ENCODE measurements at places on chromosomes 4 and X.
A peak's percentile ranks its signal among the peaks of the same experiment; 100 is the strongest.

GRCh38 chr4:165787516-165788274 is 85.3 kb upstream of the TLL1 start:
- no peak for DNase-seq

- DNase-seq = no peak
These were observed 1783.4 kb upstream of the AGA start for GRCh38 chr4:179225594-179225993.

DNA sequence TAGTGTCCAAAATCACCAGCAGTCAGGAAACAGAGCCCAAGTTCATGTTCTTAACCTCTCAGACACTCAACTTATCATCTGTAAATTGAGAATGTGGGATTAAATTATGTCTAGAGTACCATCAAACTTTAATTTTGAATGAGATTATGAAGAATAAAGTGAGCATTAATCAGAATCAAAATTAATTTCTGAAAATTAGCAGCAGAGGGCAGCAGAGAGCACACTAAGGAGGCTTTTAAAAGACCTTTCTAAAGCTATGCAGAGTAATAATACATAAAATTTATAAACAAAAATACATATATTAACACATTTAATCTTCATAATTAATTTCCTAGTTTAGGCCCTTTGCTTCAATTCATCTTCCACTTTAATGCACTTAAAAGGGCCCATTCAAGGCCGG is 7.1 kb downstream of the TASL start:
- no peak for DNase-seq

DNA sequence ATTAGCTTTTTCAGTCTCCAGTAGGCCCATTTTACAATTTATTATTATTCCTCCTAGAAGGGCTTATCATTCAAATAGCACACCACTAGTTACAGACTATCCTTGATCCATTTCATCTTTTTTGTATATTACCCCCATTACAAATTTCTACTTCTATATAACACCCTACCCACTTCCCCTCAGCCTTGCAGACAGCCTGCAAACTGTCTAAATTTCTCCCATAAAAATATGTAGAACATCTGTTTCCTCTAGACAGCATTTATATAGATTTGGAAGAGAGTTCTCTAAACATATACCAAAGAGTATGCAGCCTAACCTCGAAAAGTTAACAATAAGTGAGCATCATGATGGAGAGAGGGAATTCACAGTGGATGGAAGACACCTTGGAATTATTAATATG is 30.8 kb downstream of the COMMD8 start:
- DNase-seq = no peak

GRCh38 chrX:45360571-45360970 is 159.9 kb upstream of the DIPK2B start:
- DNase-seq = no peak

- no peak for DNase-seq
These were observed 158.7 kb downstream of the SPRY1 start for GRCh38 chr4:123555233-123555806.

DNA sequence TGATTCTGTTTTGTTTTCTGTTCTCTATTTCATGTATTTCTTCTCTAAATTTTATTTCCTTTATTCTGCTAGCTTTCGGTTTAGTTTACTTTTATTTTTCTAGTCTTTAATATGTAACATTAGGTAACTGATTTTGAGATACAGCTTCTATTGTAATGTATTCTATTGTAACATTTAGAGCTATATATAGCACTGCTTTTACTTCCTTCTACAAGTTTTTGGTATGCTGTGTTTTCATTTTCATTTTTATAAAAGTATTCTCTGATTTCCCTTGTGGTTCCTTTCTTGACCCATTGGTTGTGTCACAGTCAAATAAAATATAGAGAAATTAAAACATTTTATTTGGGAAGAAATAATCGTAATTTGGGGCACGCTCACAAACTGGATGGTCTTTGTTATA is 13.9 kb upstream of the CT47A1 start:
- DNase-seq = no peak

GRCh38 chrX:119604766-119605463 is 1.3 kb downstream of the NKRF start:
- no peak for DNase-seq

DNA sequence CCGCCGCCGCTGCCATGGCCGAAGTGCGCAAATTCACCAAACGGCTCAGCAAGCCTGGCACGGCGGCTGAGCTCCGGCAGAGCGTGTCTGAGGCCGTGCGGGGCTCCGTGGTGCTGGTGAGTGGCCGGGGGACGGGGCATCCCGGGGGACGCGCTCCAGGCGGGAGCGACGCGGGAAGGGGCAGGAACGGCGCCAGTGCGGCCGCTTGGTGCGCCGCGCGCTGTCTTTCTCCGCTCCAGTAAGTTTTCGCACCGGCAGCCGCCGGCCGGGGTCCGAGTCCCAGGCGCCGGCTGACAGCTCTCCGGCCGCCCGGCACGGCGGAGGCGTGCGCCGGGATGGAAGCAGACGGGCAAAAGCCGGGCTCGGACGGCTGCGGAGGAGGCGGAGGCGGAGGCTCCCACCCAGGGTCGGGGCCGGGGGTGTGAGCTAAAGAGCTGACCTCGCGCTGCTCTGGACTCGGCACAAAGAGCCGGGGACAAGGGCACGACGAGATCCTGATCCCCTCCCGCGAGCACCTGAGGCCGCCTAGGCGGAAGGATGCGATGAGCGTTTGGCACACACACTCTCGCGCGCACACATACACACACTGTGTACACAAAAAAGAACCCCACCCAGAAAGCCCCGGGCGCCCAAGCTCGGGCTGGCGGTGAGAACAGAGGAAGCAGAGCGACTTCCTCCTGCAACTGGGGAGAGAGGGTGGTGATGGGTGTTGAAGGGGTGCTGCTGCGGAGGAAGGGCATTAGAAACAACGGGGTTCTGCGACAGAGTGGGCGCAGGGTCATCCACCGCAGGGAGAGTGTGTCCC is 545 bp downstream of the DOCK11 start:
- peak; percentile 69 for DNase-seq

DNA sequence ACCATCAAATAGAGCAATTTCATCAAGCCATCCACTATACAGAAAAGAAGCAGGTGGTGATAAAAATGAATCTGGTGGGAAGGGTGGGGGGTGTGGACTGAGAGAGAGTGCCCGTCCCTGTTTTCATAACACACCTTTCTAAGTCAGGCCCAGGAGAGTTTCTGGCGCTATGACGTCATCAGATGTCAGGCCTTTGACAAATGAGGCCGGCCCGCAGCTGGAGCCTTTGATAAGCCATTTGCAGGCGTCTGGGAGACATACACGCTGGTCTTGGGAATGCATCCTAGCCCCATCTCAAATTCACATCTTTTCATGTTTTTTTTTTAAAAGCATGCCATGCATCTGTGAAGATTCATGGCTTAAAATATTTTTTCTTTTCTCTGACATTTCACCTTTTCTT is 404.5 kb downstream of the BCOR start:
- DNase-seq = no peak

GRCh38 chr4:183757060-183757459 is 98.0 kb downstream of the TRAPPC11 start:
- DNase-seq = no peak
